ENCODE measurements at places on chromosomes 7 and 10. TPM values are rescaled to one million over a fixed set of nuclear protein-coding genes. Genes with fewer than 3 reads are reported as not detected.

The POLR3A gene
- 4.5 TPM for polyA plus RNA-seq

The PKD1L1 gene
- not detected for polyA plus RNA-seq

The ZNF467 gene
- polyA plus RNA-seq: 3.9 TPM

The MUC3A gene
- polyA plus RNA-seq: not detected

The IDI2 gene
- not detected for polyA plus RNA-seq

The ELN gene
- polyA plus RNA-seq: not detected

The IL2RA gene
- polyA plus RNA-seq: 29.9 TPM

The CRYGN gene
- polyA plus RNA-seq: 1.9 TPM

The FAM25G gene
- polyA plus RNA-seq: not detected

The AEBP1 gene
- polyA plus RNA-seq: 0.20 TPM

The NUPR2 gene
- polyA plus RNA-seq: 1.5 TPM

The ST8SIA6 gene
- 0.30 TPM for polyA plus RNA-seq

The RFC2 gene
- polyA plus RNA-seq: 20.7 TPM

The UCMA gene
- polyA plus RNA-seq: not detected

The SMNDC1 gene
- 22.6 TPM for polyA plus RNA-seq

The RNF133 gene
- not detected for polyA plus RNA-seq
